Activated CD8-positive, alpha-beta memory T cell treated with anti-CD3 and anti-CD28 coated beads, Interleukin-2, amount 10 ng/mL, durations not matched to agents 7 days and 5 days (primary cell): ENCODE measurements at places on chromosomes 5 and 9. TPM values are rescaled to one million over a fixed set of nuclear protein-coding genes. Genes with fewer than 3 reads are reported as not detected.

MYMK gene
- not detected for total RNA-seq

MEIKIN gene
- total RNA-seq: not detected

HINT1 gene
- total RNA-seq: 261 TPM

SEC24A gene
- 25.2 TPM for total RNA-seq

PRLR gene
- total RNA-seq: 0.14 TPM

LECT2 gene
- total RNA-seq: not detected

ARHGEF39 gene
- total RNA-seq: 14.5 TPM

GADD45G gene
- 38.5 TPM for total RNA-seq

PCDHGC5 gene
- not detected for total RNA-seq

SMIM33 gene
- total RNA-seq: 0.07 TPM

EIF4E1B gene
- not detected for total RNA-seq

SYNPO gene
- 0.05 TPM for total RNA-seq

ADAMTS12 gene
- not detected for total RNA-seq

ADAMTS6 gene
- 2.8 TPM for total RNA-seq

LCN1 gene
- total RNA-seq: not detected

- no peak for DNase-seq
These were observed 39.2 kb upstream of the LURAP1L start for GRCh38 chr9:12735665-12736064.

DNA sequence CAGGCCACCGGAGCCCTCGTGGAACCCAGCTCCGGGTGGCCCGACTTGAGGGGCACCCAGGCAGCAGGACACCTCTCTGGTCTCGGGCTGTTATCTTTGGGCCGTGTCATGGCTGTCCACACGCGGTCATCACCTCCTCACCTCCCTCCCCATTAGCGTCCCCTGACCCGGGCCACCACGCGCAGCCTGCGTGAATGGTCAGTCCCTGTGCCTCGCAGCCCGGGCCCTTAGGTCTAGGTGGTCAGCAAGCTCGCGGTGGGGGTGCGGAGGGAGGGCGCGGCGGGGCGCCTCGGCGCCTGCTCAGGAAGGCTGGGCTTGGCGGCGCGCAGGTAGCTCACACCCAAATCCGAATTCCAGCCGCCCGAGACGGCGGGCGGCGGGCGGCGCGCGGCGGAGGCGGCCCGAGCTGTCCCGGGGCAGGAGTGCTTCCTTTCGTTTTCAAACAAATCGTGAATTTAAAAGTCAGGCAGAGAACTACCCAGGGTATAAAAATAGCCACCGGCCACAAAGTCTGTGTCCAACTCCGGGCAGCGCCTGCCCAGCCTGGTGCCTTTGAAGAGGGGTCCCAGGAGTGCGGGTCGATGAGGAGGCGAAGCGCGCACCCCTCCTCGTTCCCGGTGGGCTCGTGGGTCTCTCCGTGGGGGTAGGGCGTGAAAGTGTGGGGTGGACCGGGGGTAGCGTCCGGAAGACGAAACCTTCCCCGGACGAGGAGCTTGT, 1.0 kb upstream of the RXRA start:
- no peak for DNase-seq

DNA sequence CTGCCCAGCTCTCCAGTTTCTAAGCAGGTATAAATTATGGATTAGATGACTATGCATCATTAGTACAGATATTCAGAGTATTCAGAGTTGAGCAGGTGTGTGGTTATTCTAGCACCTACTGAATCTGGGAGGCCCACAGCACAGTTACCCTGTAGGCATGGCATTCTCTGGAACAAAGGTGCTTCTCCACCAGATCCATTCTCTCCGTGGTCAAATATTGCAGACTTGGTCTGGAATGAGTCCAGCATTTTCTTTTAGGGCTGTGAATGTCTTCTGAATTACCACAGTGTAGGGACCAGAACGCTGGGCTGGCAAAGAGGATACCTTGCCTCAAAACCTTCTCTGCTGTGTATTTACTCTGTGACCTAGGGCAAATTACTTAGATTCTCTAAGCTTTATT, 116.8 kb downstream of the ARHGAP26 start:
- DNase-seq: no peak

DNA sequence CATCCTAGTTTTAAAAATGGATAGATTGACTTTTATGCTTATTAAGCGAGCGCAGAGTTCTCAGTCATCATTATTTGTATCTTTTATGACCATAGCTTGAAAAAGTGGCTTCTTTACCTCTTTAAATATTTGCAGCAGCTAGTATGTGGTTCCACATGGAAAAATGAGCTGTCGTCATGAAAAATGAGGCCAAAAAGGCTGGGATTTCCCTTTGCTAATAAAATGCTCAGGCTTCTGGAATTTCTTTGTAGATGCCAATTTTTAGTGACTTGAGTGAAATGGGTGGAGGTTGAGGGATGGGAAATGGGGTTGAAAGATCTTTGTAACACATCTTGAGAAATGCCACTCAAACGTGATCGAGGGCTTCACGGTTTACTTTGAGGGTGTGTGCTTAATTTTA, 35.2 kb downstream of the RAI14 start:
- no peak for DNase-seq

- DNase-seq: peak; percentile 56
These were observed 691 bp downstream of the FCHO2 start for GRCh38 chr5:72956324-72957140.

DNA sequence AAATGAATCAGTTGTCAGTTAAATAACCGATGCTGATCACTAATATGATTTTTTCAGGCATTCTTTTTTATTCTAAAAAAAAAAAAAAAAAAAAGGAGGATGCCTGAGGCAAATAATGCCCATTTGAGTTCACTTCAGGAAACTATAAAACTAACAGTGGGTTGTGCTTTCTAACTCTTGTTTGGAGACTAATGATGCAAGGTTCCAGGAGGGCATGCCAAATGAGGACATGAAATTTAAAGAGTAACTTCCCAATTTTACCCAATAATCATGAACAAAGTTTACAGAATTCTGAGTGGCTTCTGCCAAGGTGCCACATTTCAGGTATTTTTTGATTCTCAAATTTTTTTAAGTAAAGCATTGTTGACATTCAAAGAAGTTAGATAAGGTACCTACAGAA, 41.0 kb downstream of the CEP120 start:
- no peak for DNase-seq

- DNase-seq: no peak
These were observed 232.8 kb downstream of the NR2F1-AS1 start for GRCh38 chr5:93348231-93348630.

GRCh38 chr9:115596021-115596745, 478.2 kb upstream of the TNC start:
- no peak for DNase-seq

GRCh38 chr5:93925321-93925720, 183.9 kb upstream of the POU5F2 start:
- DNase-seq: no peak

DNA sequence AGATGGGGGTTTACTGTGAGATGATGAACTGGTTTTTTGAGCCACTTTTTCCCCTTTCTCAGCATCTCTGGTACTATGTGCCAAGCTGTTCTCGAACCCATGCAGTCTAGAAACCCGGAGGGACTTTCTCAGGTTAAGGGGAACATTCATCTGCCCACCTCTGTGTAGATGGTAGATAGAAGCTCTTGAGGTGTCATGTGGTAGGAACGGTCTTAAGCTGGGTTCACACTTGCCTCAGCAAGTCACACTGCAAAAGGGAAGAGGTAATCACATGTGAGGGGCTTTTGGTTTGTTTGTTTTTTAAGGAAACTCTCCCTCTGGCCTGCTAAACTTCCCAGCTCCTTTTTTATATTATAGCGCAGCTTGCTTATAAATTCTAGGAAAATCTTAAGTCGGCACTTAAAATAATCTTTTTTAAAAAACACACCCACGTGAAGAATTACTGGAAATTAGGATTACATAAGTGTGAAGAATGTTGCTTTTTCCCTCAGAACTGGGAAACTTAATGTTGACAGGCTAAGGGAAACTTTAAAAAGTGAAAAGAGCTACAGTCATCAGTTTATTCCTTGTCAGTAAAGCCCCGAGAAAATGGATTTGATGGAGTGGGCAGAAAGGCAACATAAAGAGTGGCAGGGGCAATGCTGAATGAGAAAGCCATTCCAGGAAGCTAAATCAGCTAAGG, 430.3 kb downstream of the ARHGEF28 start:
- DNase-seq: no peak

- DNase-seq: no peak
These were observed 61.4 kb downstream of the RASA1 start for GRCh38 chr5:87329114-87329513.

GRCh38 chr5:63400079-63400478, 562.2 kb downstream of the HTR1A start:
- DNase-seq: no peak

GRCh38 chr5:168852329-168852728, 273.2 kb upstream of the PANK3 start:
- DNase-seq: no peak

DNA sequence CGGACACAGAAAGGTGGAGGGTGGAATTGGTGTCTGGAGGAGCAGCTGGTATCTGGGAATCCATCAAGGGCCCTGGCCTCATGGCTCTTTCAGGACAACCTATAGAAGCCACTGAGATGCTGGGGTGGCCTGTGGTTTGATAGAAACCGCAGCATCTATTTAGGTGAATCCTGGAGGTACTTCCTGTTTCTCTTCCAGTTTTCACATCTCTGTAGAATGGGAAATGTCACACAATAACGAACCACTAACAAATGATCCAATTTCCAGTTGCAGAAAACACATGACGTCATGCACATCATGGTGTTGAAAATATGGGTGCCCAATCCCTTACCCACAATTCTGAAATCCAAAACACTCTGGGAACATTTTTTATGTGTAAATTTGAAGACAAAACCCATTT, 52.2 kb downstream of the ROPN1L start:
- no peak for DNase-seq

- no peak for DNase-seq
These were observed 22.1 kb upstream of the NDST1 start for GRCh38 chr5:150485693-150486401.

- no peak for DNase-seq
These were observed 131.9 kb downstream of the GABBR2 start for GRCh38 chr9:98576859-98577258.

GRCh38 chr9:33049680-33050361, 24.7 kb downstream of the DNAJA1 start:
- DNase-seq: no peak
